Motor neuron (in vitro differentiated cells): ENCODE measurements at places on chromosomes 6 and 20. TPM values are rescaled to one million over a fixed set of nuclear protein-coding genes. Genes with fewer than 3 reads are reported as not detected.

DNA sequence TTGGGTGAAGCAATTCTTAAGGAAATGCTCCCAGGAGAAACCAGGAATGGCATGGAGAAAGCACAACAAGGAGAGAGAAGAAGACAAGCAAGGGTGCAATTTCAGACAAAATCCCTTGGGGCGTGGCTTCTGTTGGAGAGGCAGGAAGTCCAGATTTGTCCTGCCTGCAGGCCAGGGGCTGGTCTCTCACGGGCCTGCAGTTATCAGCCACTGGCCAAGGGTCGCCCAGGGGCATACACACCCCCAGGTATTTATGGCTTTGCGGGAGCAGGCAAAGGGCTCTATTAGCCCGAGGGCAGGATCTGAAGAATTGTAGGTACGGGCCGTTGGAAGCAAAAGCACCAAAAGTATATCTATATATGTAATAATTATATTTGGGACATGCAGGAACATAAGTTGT, 87.7 kb downstream of the IYD start:
- ATAC-seq: no peak

- no peak for ATAC-seq
Measured at GRCh38 chr20:38420388-38421085, 14.6 kb downstream of the SNHG17 start.

ECT2L gene
- total RNA-seq: 0.31 and 0.43 TPM in 2 replicates

DNA sequence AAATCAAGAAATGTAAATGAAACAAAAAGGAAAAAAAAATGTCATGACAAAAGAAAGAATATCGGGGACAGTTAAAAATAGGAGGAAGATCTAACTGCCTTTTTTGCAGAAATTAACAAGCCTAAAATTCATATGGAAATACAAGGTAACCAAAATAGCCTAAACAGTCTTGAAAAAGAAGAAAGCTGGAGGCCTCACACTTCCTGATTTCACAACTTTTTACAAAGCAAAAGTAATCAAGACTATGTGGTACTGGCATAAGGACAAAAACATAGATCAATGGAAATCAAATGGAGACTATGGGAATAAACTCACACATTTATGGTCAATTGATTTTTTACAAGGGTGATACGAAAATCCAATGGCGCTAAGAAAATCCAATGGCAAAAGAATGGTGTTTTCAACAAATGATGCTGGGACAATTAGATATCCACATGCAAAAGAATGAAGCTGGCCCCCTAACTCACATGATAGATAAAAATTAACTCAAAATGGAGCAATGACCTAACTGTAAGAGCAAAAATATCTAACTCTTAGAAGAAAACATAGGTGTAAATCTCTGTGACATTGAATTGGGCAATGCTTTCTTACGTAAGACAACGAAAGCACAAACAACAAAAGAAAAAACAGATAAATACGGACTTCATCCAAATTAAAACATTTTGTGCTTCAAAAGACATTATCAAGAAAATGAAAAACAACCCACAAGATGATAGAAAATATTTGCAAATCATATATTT, 24.5 kb downstream of the MAP3K5 start:
- ATAC-seq: no peak

GRCh38 chr6:14366872-14367271, 249.3 kb downstream of the CD83 start:
- ATAC-seq: no peak

DNA sequence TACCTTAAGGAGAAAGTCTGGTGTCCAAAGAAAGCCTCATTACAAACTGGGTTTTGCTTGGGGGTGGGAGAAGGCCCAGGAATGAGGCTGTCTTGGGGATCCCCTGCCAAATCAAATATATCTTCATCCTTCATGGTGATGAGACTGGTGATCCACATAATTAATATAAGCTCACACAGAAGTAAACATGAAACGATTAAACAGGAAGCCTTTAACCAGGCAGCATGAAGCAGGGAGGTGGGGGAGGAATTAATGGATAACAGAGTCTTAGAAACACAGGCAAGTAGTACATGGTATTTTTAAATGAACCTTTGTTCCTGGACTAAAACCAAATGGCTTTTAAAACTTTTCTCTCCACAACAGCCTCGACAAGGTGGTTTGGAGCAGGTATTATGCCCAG, 437.5 kb downstream of the TFAP2A start:
- no peak for ATAC-seq

MTFR2 gene
- total RNA-seq: 7.1 and 9.3 TPM in 2 replicates

- no peak for ATAC-seq
Measured at GRCh38 chr6:149261364-149262040, 56.0 kb upstream of the TAB2 start.

GRCh38 chr6:157089258-157089657, 234.1 kb downstream of the TMEM242 start:
- ATAC-seq: peak; percentile 84

DNA sequence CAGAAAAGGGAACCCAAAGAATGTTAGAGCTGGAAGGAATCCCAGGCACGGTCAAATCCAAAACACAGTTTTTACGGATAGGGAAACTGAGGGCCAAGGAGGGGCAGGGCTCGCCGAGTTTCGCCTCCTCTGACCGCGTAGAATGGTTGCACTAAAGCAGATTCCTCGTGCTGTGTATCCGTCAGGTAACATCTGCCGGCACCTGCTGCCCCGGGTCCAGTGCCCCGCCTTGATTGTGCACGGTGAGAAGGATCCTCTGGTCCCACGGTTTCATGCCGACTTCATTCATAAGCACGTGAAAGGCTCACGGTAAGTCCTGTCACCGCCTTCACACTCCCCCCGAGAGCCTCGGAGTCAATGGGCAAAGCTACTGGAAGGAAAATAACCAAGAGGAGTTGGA, 17.1 kb downstream of the TUBB2A start:
- ATAC-seq: no peak

- ATAC-seq: no peak
Measured at GRCh38 chr6:127956260-127956888, 55.5 kb upstream of the THEMIS start.

DNA sequence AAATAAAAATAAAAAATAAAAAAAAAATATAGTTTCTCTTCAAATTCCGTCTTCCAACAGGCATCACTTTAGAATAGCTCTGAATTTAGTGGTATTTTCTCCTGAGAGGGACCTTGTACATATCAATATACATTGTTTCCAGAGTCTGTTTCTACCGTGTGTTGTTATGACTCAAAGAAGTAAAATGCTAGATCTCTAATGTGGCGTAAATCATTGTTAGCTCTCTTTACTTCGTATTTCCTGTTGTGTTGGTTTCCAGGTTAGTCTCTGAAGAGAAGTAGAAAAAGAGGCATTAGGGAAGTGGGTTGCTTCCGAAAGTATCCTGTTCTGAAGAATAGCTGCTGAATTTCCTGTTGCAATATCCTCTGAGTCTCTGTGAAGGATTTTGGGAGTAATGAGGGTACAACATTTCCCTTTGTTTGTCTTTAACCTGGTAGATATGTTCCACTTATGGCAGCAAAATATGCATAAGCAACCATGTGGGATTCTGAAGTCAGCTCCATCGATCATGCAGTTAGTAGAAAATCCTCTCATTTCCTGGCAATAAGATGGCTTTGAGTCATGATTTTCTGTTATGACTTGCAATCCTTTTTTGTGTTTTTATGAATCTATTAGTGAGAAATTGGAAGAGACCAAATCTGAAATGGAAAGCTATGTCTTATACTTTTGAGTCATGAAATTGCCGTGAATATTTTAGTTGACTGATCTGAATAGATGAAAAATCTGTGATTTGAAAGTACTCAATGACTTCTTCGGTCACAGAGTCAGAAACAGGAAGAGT, 42.0 kb upstream of the MCHR2 start:
- ATAC-seq: no peak

GRCh38 chr6:148069256-148069655, 273.4 kb upstream of the SASH1 start:
- no peak for ATAC-seq

NINL gene
- total RNA-seq: 16.1 and 17.0 TPM in 2 replicates

- ATAC-seq: no peak
Measured at GRCh38 chr6:26554447-26554696, 16.2 kb downstream of the HMGN4 start.

SLX4IP gene
- 7.4 and 8.2 TPM in 2 replicates for total RNA-seq

GSTA2 gene
- total RNA-seq: not detected in 2 replicates

DNA sequence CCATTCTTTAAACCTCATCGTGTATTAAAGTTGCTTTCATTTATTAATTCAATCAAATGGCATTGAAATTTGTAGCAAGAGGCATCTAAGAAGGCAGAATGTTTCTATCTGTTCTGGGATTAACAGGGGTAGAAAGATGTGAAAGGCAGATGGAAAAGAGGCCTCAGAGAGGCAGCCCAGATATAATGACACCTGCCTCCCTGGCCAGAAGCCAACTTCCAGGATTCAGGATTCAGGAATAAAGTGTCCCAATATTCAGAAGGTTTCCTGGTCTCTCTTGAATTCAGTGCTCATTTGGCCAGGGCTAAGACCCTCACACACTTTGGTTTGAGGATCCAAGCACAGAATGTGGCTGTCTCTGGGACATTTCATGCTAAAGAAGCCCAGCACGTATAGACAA, 39.9 kb downstream of the HLA-B start:
- no peak for ATAC-seq

PLCG1 gene
- 72.6 and 83.2 TPM in 2 replicates for total RNA-seq

DNA sequence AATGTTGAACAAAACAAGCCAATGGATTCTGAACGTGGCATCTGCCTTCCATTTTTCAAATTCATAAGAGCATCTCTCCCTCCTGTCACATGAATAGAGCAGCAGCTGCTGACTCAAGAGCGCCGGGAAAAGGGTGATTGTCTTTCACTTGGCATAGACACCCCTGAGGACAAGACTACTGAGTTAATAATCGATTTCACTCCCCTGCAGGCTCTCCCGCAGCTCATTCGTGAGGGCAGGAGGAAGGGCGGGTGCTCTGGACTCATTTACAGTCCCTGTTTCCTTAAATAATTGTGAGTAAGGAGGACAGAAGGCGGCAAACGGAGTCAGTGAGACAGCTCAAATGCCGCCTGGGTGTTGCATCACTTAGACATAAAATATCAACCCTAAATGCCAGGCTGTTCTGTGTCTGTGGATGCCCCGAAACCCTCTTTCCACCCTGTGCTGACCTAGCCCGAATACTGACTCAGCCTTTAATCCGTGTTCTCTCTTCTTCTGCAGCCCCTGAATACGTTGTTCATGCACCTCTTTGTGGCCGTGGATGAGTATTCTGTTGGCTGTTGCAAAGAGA, 21.6 kb downstream of the CFAP61 start:
- peak; percentile 87 for ATAC-seq

DEFB132 gene
- total RNA-seq: not detected in 2 replicates

CTCFL gene
- total RNA-seq: 1.0 TPM in 1 of 2 replicates, not detected in the other

GRCh38 chr6:24329022-24329421, 28.8 kb downstream of the DCDC2 start:
- ATAC-seq: no peak

GRCh38 chr6:40672087-40672486, 84.9 kb upstream of the LRFN2 start:
- ATAC-seq: peak; percentile 79

DPPA5 gene
- total RNA-seq: not detected in 2 replicates

OPRM1 gene
- total RNA-seq: 2.3 and 2.6 TPM in 2 replicates

SIRPD gene
- total RNA-seq: 0.13 TPM in 1 of 2 replicates, not detected in the other
